SW 1271 (cell line): ENCODE measurements at places on chromosomes 16 and 17.
A peak's percentile ranks its signal among the peaks of the same experiment; 100 is the strongest.

GRCh38 chr17:59292174-59292523 is 39.3 kb upstream of the YPEL2 start:
- DNase-seq = no peak

- no peak for DNase-seq
Measured at GRCh38 chr16:456891-457483, 31.5 kb downstream of the RAB11FIP3 start.

- no peak for DNase-seq
Measured at GRCh38 chr16:52592778-52593177, 45.8 kb upstream of the TOX3 start.

DNA sequence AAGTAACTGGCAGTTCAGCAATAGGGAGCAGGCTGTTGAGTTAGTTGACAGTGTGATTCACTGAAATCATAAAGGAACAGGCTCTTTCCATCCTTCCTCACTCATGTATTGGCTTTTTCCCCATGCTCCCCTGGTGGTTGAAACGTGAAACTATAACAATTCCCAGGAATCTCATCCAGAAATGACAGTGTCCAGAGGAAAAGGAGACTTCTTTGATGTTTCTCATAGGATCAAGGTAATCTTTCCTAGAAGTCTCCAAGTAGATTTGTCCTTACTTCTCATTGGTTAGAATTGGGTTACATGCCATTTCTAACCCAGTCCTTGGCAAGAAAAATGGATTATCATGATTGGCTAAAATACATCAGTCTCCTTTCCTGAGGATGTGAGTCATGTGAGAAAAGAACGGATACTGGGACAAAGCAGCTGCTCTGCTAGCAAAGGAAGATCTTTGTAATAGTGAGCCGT is 14.4 kb downstream of the TTC19 start:
- DNase-seq = peak; percentile 98

GRCh38 chr17:80504686-80505413 is 28.4 kb upstream of the NPTX1 start:
- DNase-seq = no peak

DNA sequence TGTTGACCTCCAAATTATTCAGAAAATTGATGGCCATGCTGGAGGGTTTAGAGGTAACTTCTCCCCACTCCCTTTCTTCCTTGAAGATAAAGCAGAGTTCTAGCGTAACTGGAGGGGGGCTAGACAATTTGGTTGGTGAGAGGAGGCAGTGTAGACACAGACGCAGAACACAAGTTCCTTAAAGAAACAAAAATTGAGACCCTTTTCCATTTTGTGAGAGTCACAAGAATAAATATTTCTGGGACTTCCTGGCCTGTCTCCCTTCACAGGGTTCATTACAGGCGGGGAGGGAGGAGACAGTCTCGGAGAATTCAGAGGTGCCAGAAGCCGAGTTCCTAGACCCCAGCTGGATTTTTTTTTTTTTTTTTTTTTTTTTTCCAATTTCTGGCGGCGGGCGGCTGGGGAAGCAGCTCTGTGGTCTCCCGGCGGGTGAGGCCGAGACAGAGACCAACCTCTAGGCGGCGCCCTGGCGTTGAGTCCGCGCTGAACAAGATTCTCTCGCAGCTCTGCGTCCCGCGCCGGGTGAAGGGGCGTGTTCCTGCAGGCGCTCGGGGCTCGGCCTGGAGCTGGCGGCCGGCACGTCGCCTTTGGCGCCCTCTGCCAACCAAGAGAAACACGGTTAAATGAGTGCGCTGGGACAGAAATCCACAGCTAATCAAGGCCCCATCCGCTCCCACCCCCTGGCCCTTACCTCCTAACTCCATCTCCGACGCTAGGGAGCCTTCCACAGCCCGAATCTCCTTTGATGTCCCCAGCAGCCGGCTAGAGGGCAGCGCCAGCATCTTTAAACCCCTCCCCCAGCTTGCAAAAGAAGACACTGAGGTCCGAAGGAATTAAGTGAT is 10.2 kb upstream of the HOXB9 start:
- no peak for DNase-seq

DNA sequence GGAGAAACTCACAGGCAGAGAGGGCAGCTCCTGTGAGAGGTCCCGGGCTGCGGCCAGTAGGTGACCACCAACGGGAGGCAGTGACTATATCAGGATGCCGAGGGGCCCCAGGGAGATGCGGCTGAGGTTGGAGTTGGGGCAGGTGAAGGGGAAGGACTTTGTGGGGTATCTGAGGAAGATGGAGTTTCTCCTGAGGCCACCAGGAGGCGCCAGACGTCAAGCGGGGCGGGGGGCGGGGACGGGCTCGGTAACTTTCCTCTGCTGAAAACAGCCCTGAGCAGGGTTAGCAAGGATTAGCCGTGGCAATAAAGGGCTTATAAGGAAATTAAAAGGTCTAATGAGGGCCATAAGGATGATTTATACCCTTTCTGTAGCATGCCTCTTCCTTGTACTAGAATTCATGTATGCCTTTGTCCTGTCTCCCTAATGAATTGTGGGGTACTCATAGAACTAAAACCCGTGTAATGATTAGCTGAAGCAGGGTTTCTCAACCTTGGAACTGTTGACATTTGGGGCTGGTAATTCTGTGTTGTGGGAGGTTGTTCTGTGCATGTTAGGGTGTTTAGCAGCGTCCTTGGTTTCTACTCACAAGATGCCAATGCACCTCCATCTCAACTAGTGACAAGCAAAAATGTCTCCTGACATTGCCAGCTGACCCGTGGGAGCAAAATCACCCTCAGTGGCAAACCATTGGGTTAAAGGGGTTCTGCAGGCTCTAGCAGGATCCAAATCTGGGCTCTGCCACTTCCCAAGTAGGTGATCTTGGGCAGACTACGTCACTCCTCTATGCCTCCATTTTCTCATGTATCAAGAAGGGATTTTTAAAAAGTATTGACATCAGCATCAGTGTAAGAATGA is 74.8 kb upstream of the GRIN2A start:
- no peak for DNase-seq
